ENCODE measurements at places on chromosomes 12 and 14.

- no peak for DNase-seq
Measured at GRCh38 chr14:103155826-103156394, 32.6 kb downstream of the TNFAIP2 start.

- DNase-seq: no peak
Measured at GRCh38 chr12:3557116-3557697, 66.2 kb downstream of the PRMT8 start.

- no peak for DNase-seq
Measured at GRCh38 chr14:96001866-96002497, 37.2 kb upstream of the C14orf132 start.

- no peak for DNase-seq
Measured at GRCh38 chr12:114447274-114447716, 41.4 kb upstream of the TBX5 start.

DNA sequence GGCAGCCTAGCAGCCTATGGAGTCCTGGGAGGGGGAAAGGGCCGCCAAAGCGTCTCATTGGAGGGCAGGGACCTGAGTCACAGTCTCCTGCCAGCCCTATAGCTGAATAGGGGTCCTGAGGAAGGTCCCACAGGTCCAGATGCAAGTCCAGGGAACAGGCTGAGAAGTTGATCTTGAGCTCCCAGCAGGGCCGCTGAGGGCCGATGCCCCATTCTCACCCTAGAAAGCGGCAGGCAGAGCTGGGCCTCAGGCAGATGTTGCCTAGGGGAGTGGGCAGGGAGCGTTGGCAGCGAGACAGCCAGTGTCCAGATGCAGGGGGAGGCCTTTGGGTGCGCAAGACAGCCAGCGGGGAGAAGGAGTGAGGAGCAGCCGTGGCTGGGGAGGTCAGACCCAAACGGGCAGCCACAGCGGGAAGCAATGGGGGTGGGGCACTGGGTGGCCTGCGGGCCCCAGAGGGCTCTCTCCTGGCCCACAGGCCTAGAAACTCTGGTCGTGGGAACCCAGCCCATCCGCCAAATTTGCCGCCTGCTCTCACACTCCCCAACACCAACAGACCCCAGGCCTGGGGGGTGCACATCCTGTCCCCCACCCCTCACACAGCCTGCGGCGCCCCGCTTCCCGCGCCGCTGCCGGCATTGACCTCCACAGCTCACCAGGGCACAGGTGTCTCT, 1.1 kb downstream of the HDAC7 start:
- peak; percentile 51 for DNase-seq

- DNase-seq: no peak
Measured at GRCh38 chr12:131365821-131366260, 345.0 kb upstream of the SFSWAP start.

GRCh38 chr12:130495156-130495555, 157.5 kb downstream of the PIWIL1 start:
- DNase-seq: no peak

GRCh38 chr12:131055596-131056233, 102.0 kb downstream of the ADGRD1 start:
- DNase-seq: no peak

DNA sequence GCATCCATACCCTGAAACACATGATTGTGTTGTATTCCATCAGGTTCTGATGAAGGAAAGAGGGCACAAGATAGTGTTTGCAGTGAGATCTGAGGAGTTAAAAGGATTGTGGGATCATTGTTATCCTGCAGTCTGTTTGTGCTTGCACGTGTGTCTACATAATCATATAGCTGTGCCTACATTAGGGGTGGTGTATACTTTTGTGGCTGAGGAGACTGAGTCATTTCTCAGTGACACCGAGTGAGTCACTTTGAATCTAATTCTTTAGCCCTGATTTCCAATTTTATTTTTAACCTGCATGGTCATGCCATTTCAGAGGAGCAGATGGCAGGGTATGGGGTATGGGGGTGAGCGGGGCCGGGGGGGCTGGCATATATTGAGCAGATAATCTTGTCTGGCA, 133.2 kb downstream of the ANO4 start:
- no peak for DNase-seq

DNA sequence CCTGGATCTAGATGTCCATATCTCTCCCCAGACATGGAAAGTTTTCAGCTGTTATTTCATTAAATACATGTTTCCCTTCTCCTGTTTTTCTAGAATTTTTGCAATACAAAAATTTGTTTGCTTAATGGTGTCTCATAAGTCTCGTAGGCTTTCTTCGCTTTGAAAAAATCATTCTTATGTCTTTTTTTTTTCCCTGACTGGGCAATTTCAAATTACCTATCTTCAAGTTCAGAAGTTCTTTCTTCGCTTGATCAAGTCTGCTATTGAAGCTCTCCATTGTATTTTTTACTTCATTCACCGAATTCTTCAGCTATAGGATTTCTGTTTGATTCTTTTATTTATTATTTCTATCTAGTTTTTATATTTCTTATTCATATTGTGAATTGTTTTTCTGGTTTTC, 130.2 kb upstream of the WSCD2 start:
- DNase-seq: no peak

DNA sequence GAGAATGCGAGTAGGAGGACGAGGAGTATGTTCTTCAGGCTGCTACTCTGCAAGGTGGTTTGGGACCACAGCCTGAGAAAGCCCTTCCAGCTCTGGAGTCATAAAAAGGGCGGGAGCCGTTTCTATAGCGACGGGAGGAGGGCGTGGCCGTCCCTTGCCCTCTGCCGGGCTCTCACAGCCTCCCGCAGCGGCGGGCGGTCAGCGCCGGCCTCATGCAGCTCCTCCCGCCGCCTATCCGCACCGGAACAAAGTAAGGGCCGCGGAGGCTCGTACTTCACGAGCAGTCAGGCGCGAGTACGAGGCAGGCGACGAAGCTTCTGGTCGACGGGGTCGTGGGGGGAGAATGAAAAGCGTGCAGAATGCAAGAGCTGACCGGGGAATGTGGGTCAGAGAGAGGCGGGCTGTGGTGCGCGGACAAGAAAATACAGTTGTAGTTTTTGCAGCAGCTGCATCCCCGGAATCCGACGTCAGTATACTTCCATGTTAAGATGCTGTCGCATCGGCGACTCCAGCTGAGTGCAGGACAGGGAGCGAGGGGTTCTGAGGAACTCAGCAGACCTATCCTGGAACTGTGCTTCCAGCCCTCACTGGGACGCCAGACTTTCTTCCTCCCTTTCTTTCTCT, at the start of gene DYRK4:
Gene DYRK4 (plus strand): TSS at position 175 of the 624 bp plus-strand sequence. CDS start 38 bp downstream, at position 213.
- no peak for DNase-seq

GRCh38 chr14:51527073-51527472, 124.6 kb upstream of the FRMD6 start:
- DNase-seq: no peak

DNA sequence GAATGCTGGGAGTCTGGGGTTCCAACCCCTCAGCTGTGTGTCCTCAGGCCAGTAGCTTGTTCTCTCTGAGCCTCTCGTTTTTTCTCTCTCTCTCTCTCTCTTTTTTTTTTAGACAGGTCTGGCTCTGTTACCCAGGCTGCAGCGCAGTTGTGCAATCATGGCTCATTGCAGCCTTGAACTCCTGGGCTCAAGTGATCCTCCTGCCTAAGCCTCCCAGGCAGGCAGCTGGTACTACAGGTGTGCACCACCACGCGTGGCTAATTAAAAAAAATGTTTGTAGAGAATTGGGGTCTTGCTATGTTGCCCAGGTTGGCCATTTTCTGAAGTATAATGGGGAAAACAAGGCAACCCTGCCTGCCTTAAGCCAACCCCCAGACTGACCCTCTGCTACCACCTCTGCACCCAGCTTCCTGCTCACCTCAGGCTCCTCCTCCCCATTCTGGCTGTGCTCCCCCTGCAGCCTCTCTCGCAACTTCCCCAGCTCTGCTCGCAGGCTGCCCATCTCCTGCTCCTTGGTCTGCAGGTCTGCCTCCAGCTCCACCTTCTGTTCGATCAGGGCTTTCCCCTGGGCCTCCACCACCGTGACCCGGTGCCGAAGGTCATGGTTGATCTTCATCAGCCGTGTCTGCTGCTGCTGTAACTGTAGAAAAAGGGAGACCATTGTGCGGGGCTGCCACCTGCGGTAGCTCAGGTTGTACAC, 35.2 kb downstream of the RILPL1 start:
- DNase-seq: no peak

DNA sequence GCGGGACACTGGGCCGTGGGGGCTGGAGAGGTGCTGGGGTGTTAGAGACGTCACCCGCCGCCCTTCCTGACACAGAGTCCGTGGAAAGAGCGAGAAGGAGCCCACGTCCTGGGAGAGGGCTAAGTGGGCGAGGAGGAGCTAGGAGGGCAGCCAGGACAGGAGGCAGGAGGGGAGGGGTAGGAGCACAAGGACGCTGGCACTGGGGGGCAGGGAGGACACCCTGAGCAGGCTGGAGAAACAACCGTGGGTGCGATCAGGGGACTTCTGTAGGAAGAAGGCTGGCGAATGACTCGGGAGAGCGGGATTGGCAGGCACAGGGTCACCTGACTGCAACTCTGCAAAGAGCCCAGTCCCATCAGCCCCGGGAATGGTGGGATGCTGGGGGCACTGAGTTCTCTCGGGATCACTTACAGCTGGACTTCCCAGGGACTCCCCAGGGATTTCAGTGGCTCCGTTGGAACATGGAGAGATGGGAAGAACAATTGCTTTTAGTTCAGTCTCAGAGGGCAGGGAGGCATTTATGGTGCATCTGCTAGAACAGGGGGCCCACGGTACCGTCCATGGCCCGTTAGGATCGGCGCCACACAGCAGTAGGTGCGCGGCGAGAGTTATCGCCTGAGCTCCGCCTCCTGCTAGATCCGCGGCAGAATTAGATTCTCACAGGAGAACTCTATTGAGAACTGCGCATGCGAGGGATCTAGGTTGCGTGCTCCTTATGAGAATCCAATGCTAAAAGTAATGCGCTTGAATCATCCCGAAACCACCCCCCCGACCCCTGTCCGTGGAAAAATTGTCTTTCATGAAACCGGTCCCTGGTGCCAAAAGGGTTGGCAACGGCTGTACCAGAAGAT, 24.3 kb downstream of the UBR7 start:
- DNase-seq: no peak

GRCh38 chr12:22228022-22228875, 106.3 kb downstream of the ST8SIA1 start:
- DNase-seq: no peak

DNA sequence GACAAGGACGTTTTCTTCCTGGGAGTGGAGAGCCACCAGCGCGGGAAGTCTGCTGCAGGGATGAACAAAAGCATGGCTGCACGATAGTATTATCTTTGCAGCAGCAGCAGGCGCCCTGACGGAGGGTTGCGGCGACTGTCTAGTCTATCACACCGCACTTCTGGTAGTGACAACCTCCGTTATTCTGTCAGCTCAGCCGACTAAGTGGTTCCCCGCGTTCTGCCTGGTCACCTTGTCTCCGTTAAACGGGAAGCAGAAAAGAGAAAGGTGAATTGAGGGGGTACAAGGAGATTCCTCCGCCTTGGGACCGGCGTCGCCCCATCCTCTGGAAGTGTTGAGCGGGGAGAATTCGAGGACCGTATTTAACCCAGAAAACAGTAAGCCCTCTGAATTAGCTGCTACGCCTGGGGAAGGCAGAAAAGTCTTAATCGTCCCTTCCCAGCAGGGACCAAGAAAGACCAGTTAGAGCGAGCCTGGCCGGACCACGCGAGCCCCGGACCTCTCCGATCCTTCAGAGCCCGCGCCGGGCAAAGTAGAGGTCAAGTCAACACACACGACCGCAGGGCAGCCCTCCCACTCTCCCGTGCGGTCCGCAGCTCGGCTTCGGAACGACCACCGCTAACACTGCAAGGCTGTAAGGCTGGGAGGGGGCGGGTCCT, 536 bp upstream of the DAAM1 start:
- no peak for DNase-seq

- no peak for DNase-seq
Measured at GRCh38 chr14:75626396-75626795, 34.3 kb downstream of the ERG28 start.

GRCh38 chr12:86456241-86456640, 200.1 kb upstream of the MGAT4C start:
- DNase-seq: no peak

GRCh38 chr12:66195242-66195641, 6.2 kb downstream of the IRAK3 start:
- DNase-seq: no peak

DNA sequence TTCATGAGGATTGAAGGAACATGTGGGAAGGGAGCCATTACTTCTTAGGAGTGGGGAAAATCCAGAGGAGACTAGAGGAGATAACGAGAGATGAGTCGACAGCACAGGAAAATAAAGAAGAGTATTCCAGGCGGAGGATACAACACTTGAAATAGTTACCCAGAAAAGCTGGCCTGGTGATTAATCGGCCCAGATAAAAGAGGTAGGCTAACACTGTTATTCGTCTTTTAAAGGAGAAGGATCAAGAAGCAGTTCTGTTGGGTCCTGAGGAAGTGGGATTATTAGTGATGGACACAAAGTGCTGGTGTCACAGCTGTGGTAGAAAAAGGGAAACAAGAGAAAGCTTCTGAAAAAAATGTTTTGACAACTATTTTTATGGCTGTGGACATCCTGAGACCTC, 425.3 kb downstream of the ZFP36L1 start:
- DNase-seq: no peak

- peak; percentile 15 for DNase-seq
Measured at GRCh38 chr12:96034621-96035282, 635 bp downstream of the LTA4H start.

DNA sequence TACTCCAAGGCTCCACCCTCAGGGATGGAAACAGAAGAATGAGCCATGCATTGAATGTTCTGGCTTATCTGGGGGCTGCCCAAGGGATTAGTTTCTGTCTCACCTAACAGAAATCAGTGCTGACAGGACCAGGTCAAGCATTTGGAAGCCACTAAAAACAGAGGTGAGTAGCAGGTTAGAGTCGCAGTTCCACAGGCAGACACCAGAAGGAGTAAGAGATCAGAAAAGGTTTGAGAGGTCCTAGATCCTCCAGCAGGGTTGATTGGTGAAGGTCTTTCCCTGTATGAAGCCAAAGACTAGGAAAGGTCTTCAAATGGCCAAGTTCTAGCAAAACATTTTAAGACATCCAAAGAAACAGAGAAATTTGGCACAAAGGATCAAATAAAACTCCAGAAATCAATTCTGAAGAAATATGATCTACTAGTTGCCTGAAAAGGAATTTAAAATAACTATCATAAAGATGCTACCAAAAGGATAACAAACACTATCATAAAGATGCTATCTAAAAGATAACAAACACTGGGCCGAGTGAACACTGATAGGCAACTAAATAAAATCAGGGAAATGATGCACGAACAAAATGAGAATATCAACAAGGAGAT, 19.5 kb upstream of the TTC9 start:
- DNase-seq: no peak

GRCh38 chr14:56297449-56297848, 179.2 kb downstream of the PELI2 start:
- no peak for DNase-seq
